ENCODE measurements at places on chromosomes 11 and 22. TPM values are rescaled to one million over a fixed set of nuclear protein-coding genes. Genes with fewer than 3 reads are reported as not detected.
A peak's percentile ranks its signal among the peaks of the same experiment; 100 is the strongest.

CRYBA4 gene
- total RNA-seq, result not detected

DUSP18 gene
- 16.2 TPM for total RNA-seq

DNA sequence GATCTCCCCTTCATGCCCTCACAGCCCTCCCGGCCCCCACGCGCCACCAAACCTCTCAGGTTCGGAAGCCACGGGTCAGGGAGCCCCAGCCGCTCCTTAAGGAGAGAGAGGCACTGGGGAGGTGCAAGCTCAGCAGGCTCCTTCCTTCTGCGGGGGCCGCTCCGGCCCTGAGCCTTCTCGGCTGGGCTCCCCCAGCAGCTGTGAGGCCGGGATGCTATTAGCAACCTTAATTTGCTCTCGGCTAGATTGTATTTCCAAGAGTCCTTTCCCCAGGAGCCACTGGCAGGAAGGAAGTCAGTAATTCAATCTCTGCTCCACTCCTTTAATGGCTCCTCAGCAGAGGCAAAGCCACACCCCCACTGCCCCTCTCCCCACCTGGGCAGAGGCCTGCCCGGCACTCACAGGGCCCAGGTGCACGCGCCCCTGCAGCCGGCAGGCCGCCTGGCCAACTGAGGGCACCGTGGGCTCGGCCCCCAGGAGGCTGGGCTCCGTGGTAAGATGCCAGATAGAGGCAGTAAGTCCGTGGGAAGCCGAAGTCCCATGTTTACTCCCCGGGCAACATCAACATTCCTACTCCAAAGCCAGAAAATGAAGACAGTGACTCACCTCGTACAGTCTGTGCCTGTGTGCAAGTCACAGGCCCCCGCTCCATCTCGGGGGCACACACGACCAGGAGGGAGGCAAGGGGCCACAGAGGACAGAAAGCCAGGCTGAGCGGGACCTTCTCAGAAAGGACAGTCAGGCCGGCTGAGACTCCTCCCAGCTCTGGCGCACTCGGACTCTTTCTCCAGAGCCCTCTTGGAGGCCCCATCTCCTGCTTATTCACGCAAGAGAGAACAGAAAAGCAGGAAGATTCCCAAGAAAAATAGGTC is 5.2 kb downstream of the IGSF9B start:
- H3K27ac ChIP-seq, result no peak overlapping the region
- H3K4me3 ChIP-seq, result no peak overlapping the region

DNA sequence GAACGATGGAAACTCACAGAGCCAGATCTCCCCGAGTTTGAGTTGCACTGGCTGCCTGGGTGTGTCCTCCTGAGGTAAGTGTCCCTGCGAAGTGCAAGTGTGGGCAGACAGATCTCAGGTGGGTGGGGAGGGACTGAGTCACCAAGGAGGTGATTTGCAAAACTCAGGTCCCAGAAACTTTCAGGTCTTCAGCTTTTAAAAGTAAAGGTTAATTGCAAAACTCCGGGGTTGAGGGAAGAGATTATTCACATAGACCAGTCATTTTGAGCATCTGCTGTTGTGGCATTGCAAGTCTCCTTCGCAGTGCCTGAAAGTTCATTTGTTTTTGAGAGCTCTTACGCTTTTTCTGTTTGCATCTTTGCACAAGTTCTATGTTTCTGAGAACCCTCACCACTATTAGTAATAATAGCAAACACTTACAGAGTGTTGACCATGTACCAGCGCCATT is 7.1 kb downstream of the CD44 start:
- H3K4me3 ChIP-seq, result no peak overlapping the region
- peak overlapping the region; percentile 96 for H3K27ac ChIP-seq
- DNase-seq, result no peak
- peaks cover 99% of the 10 kb centered on the region for H3K4me1 ChIP-seq
- no peaks in the 10 kb centered on the region for H3K27me3 ChIP-seq
- peaks cover 22% of the 10 kb centered on the region for H3K36me3 ChIP-seq

GRCh38 chr11:123616505-123617198 is 37.8 kb downstream of the SCN3B start:
- H3K36me3 ChIP-seq, result no peaks in the 10 kb centered on the region
- H3K27me3 ChIP-seq, result no peaks in the 10 kb centered on the region
- H3K4me1 ChIP-seq, result no peaks in the 10 kb centered on the region
- no peak for DNase-seq

GRCh38 chr22:21961886-21962654 is 9.4 kb upstream of the PPM1F start:
- H3K36me3 ChIP-seq, result peaks cover 95% of the 10 kb centered on the region
- no peak for DNase-seq
- H3K27ac ChIP-seq, result no peak overlapping the region
- H3K4me3 ChIP-seq, result no peak overlapping the region
